Activated effector memory CD4-positive, alpha-beta T cell treated with anti-CD3 and anti-CD28 coated beads, Interleukin-2, amount 50 U/mL, for 16 hours (primary cell): ENCODE measurements at places on chromosomes 3 and 15.

DNA sequence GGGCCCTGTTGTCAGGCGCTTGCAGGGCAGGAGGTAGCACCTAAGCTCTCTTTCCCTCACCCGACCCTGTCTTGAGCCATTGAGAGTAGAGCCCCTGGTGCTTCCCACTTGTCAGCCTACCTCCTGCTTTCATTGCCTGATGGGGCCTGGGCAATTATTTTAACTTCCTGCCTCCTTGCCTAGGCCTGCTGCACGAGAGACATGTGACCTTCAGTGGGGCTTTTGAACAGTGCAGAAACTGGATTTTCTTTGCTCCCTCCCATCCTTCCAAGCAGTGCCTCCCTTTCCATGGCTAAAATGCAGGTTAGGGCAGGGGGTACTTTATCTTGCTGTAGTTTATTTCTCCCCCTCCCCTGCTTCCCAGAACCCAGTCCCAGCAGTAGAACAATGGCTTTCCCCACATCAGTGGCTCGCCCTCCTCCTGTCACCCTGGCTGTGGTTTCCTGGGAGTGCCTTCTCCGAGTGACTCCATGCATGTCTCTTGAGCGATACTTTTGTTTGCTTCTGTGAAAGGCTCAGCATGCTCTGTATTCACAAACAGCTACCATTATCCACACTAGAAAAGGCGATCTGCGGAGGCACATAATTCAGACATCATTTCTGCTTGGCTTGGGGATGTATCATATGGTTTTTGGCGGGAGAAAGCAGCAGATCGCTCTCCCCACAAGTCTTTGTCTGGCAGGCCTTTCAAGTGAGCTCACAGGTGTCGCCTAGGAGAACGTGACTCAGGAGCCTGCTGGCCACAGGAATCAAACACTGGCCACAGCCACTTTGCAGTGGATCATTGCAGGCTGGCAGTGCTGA is 24.1 kb downstream of the PDIA5 start:
- peak; percentile 41 for DNase-seq

DNA sequence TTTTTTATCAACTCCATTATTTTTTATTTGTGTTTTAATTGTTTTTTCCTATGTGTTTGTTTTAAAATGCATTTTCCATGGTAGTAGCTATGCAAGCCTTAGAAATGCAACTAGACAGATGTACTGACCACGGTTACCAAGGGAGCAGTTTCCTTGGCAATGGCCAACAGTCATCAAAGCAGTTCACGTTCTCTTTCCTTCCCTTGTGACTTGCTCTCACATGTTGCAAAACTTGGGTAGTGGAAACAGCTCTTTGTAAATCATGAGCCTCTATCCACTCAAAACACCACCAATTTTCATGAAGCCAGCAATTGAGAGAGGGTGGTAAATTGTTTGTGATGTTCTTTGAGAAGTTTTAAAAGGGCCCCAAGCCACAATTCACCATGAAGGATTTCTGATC is 499.4 kb upstream of the MDFIC2 start:
- DNase-seq = no peak

GRCh38 chr3:51966922-51967383 is 301 bp downstream of the PCBP4 start:
- DNase-seq = no peak

GRCh38 chr15:80114114-80114513 is 38.7 kb upstream of the FAH start:
- no peak for DNase-seq

DNA sequence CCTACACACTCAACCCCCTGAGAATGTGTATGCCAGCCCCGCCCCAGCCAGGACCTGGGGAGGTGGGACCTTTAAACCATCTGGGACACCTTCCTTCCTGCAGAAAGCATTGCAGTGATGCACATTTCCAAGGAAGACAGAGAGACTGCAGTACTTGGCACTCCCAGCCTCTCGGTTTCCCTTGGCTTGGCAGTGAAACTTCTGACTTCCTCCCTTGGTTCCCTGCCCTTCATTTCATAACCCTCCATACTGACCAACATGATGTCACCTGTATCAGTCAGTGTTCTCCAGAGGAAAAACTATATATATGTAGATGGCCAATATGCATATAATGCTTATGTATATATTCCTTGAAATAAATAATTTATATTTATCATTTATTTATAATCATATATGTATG is 103.2 kb downstream of the SST start:
- DNase-seq = no peak

DNA sequence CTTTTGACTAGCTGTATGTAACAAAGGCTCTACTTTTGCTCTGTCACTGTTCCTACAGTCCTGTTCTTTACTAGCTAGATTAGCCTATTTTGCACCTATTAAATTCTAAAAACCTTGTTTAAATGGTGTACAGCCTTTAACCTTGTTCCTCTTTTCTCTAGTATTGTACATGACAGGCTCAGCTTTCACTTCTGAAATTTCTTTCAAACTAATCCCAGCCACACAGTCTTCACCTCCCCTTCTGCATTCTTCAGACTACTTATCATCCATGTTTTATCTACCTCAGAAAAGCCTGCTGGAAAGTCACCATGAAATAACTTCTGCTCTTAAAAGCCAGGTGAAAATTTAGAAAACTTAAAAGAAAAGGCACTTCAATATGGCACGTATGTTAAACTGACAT is 122.4 kb downstream of the NECTIN3 start:
- DNase-seq = no peak

GRCh38 chr3:100973594-100973993 is 19.6 kb downstream of the ABI3BP start:
- DNase-seq = no peak

DNA sequence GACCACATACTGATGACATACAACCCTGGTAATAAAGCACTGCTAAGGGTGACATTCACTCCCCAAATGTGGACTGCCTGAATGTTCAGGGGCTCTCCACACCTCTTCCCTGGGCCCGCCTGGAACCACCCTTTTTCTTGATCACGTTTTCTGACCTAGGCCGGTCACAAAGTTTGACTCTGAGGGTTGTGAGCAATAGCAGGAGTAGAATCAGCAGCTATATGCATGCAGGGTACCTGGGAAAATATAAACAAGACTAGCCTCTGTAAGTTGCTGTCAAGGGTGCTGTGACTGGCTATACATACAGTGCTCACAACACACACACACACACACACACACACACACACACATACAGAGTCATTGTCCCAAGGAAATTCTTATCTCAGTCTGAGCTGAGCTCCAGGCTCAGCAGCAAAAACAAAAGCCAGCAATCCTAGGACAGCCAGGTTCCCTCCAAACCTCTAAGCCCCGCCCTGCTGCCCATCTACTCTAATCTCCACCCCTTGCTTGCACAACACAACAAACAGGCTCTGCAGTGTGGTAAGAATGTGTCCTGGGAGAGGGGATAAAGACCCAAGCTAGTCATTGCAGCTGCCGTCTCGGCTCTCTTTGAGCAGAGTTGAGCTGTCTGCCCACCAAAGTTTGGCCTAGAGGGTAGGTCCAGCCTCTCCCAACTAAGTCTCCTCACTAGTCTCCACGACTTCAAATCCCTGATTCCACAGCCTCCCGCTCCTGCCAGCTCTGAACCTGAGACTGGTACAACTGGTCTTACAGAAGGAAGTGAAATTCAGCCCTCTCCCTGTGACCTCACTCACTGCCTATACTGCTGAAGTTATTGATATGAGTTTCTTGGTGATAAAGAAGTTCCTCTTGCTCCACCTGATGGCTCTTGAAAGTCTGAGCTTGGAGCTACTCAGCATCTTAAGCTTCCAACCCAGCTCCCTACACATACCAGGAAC is 2.2 kb downstream of the BMF start:
- no peak for DNase-seq

DNA sequence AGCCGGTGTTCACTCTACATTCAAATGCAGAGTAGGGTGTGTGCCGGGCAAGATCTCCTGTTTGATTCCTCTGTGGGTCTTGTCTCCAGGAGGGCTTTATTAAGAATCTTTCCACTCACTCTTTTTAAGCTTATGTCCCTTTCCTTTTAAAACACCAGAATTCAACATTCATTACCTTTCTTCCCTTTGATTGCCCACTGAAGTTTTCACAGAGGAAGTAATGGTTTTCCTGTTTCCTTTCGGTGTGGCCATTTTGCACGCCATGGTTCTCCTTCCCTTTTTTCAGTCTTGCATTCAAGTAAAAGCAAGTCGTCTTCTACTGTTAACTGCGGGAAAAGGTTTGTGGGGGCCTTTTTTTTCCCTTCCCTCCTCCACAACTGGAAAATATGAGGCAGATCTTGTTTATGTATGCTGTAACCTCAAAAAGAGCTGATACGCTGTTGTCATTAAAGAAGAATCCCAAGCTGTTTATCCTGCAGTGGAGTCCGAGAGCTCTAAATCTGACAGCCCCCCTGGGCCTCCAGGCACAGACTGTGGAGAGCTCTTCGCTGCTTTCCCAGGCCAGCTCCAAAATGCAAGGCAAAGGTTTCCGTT is 40.5 kb downstream of the FILIP1L start:
- DNase-seq = no peak

GRCh38 chr15:84844964-84845363 is 27.8 kb downstream of the ALPK3 start:
- no peak for DNase-seq

- no peak for DNase-seq
These were observed 597 bp downstream of the P2RY12 start for GRCh38 chr3:151383956-151384355.
